ENCODE measurements at places on chromosomes 3 and 15. TPM values are rescaled to one million over a fixed set of nuclear protein-coding genes. Genes with fewer than 3 reads are reported as not detected.

The IVD gene
- 62.6 TPM for total RNA-seq

The GRAMD2A gene
- total RNA-seq, result 0.16 TPM

The MYZAP gene
- total RNA-seq, result 16.7 TPM

The ADAMTS7 gene
- total RNA-seq, result 6.2 TPM

The EEFSEC gene
- 28.2 TPM for total RNA-seq

DNA sequence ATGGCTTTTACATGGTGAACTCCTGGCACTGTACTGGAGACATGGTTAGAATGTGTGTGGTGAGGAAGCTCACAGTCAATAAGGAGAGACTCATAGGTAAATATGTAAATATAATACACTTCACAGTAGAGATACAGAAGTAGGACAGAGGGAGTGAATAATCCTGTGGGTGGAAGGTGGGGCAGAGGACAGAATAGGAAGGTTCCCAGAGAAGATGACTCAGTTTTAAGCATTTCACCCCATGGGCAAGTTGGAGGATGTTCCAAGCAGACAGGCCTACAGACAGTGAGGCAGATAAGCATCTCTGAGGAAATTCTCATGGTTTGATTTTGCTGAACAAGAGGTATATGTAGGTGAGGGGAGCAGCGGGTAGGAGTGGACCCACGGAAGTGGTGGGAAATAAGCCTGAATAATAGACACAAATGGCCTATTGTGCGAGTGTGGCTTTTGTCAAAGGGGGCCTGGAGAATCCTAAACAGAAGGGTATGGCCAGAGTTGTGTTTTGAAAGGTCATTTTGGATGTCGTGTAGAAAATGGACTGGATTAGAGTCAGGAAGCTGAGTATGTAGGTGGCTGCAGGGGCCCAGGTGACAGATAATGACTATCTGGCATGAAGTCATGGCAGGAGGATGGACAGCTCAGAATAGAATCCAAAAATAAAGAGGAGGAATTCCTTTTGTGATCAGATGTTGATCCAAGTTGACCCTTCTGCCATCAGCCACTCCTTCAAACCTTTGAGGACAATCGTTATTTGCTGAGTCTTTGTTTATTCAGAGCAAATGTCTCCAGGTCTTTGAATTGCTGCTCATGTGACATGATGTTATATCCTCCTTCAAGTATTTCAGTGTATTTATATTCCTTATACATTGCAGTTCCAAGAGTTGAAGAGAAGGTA, 97.3 kb upstream of the THRB start:
- DNase-seq, result no peak

- DNase-seq, result no peak
Measured at GRCh38 chr3:114675104-114675503, 381.3 kb downstream of the TIGIT start.

DNA sequence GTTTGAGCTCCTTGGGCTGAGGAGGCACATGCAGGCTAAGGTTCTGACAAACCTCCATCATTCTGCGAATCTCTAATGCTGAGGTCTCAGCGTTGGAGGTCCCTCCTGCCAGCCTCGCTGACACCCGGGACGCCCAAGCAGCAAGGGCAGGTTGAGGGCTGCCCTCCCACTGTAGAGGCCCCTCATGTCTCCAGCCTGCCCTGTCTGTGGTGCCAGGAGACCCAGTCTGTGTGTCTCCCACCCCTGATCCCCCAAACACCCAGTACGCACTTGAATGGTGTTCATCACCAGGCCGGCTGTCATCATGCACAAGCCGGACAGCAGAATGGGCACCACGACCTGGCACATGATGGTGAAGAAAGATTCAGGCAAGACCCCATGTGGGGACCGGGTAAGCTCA, 27.8 kb downstream of the SLC41A3 start:
- DNase-seq, result no peak

- no peak for DNase-seq
Measured at GRCh38 chr3:137709011-137709601, 55.0 kb upstream of the SOX14 start.
